ENCODE measurements at places on chromosomes 5 and 9. TPM values are rescaled to one million over a fixed set of nuclear protein-coding genes. Genes with fewer than 3 reads are reported as not detected.

TRUB2 gene
- total RNA-seq, result 44.0 TPM

DNA sequence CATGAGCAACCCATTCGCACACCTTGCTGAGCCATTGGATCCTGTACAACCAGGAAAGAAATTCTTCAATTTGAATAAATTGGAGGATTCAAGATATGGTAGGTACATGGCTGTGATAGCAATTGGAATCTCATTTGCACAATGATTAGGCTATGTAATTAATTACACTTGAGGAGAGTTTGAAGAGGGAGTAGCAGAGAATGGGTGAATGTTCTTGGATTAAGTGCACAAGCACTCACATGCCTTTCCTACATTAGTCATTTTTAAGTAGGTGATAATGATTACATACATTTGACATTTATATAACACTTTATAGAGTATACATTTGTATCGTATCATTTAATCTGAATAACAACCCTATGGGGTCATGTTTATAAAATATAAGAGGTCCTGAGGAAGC, 21.1 kb downstream of the ACO1 start:
- no peak overlapping the region for H3K27ac ChIP-seq
- no peaks in the 10 kb centered on the region for H3K27me3 ChIP-seq
- peaks cover 13% of the 10 kb centered on the region for H3K36me3 ChIP-seq
- peaks cover 9% of the 10 kb centered on the region for H3K4me1 ChIP-seq
- H3K4me3 ChIP-seq, result no peak overlapping the region

GRCh38 chr9:75438716-75439115, 350.4 kb downstream of the OSTF1 start:
- no peak overlapping the region for H3K4me3 ChIP-seq
- H3K4me1 ChIP-seq, result no peaks in the 10 kb centered on the region
- H3K27me3 ChIP-seq, result no peaks in the 10 kb centered on the region
- H3K27ac ChIP-seq, result no peak overlapping the region

- H3K27ac ChIP-seq, result no peak overlapping the region
- no peak for DNase-seq
- no peaks in the 10 kb centered on the region for H3K27me3 ChIP-seq
- peaks cover 17% of the 10 kb centered on the region for H3K36me3 ChIP-seq
Observed at GRCh38 chr5:66074901-66075300, 69.2 kb upstream of the SREK1 start.

TPM2 gene
- 4.5 TPM for total RNA-seq

SPATA6L gene
- total RNA-seq, result not detected

DNA sequence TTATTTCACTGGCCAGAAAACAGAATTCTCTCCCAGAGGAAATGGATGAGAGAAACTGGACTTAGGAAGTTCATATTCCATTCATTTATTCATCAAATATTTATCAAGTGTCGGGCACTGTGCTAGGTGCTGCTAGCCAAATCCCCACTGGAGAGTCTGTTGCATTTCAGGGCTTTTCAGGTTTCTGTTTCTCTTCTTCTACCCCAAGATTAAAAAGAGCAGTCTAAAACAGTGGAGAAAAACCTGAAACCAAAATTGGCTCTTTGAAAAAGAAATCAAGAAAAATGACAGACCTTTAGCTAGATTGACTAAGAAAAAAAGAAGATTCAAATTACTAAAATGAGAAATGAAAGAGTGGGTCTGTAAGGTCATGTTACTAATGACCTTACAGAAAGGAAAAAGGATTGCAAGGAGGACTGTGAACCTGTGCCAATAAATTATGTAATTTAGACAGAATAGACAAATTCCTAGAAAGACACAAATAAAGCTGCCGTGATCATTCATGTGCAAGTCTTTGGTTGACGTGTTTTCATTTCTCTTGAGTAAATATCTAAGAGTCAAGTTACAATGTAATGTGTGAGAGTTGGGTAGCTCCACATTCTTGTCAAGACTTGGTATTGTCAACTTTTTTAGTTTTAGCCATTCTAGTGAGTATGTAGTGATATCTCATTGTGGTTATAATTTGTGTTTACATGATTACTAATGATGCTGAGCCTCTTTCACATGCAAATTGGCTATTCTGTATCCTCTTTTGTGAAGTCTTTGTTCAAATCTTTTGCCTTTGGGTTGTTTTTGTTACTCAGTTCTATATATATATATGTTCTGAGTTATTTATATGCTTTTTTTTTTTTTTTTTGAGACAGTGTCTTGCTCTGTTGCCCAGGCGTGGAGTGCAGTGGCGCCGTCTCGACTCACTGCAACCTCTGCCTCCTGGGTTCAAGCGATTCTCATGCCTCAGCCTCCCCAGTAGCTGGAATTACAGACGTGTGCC, 23.7 kb downstream of the SNX30 start:
- no peak for DNase-seq
- H3K4me1 ChIP-seq, result peaks cover 35% of the 10 kb centered on the region
- H3K36me3 ChIP-seq, result peaks cover 11% of the 10 kb centered on the region
- no peak overlapping the region for H3K4me3 ChIP-seq
- H3K27ac ChIP-seq, result no peak overlapping the region

LYRM7 gene
- 15.8 TPM for total RNA-seq

GRCh38 chr9:81237565-81238231, 451.6 kb downstream of the TLE1 start:
- H3K4me1 ChIP-seq, result no peaks in the 10 kb centered on the region
- H3K27me3 ChIP-seq, result no peaks in the 10 kb centered on the region
- no peaks in the 10 kb centered on the region for H3K36me3 ChIP-seq
- no peak for DNase-seq
- H3K4me3 ChIP-seq, result no peak overlapping the region

CER1 gene
- not detected for total RNA-seq

DNA sequence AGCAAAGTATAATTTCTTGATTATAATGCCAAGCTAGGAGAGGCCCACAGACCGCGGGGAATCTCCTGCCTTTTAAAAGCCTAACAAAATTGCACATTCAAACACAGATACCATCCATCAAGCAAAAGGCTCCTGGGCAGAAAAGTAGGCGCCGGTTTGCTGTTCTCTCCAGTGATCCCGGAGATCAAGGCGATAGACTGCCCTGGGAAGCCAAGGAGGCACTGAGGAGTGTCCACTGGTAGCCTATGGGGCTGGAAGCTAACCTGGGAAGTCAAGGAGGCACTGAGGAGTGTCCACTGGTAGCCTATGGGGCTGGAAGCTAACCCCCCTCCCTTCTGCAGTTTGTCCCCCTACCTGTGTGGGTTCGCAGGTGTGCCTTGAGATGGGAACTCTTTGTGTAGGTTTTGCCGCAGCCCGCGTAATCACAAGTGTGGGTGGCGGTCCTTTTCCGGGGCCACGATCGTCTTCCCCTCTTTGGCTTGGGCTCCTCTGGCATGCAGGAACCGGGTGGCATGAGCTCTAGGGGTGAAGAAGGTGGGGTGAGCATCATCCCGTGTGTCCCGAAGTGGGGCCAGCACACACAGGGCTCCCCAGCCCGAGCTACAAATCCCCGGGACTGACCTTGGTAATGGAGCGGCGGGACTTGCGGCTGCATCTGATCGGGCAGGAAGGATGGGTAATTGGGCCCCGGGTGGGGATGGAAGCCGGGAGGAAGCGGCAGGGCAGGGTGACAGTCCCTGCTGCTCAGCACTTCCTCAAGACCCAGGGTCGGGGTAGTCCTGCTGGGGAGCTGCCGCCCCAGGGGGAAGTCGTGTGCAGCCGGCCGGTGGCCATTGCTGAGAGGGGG, 2.7 kb downstream of the KLF4 start:
- peak overlapping the region; percentile 58 for H3K27ac ChIP-seq
- peaks cover 57% of the 10 kb centered on the region for H3K27me3 ChIP-seq
- no peak overlapping the region for H3K4me3 ChIP-seq
- DNase-seq, result no peak

C5orf46 gene
- not detected for total RNA-seq

GRCh38 chr5:139148986-139149385, 49.2 kb downstream of the SIL1 start:
- H3K27ac ChIP-seq, result no peak overlapping the region
- H3K4me3 ChIP-seq, result no peak overlapping the region
- no peaks in the 10 kb centered on the region for H3K27me3 ChIP-seq
- H3K36me3 ChIP-seq, result no peaks in the 10 kb centered on the region

DNA sequence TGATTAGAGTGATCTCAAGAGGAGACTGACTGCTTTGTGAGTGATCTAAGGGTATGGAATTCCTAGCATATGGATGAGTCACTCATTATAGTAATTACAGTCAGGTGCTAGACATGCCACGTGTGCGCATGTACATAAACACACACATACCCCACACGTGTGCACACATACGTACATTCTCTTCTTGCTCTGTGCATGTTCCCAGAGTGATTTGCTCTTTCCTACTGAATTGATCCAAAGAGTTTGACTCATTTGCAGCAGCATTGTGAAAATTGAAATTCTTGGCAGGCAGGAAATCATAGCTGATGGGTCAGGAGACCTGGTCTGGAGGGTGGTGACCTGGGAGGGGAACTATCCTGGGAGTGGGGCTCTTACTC, 63.8 kb downstream of the ANGPTL2 start:
- no peaks in the 10 kb centered on the region for H3K36me3 ChIP-seq
- no peak overlapping the region for H3K4me3 ChIP-seq
- DNase-seq, result no peak
- no peak overlapping the region for H3K27ac ChIP-seq
- H3K27me3 ChIP-seq, result peaks cover 4% of the 10 kb centered on the region

DNA sequence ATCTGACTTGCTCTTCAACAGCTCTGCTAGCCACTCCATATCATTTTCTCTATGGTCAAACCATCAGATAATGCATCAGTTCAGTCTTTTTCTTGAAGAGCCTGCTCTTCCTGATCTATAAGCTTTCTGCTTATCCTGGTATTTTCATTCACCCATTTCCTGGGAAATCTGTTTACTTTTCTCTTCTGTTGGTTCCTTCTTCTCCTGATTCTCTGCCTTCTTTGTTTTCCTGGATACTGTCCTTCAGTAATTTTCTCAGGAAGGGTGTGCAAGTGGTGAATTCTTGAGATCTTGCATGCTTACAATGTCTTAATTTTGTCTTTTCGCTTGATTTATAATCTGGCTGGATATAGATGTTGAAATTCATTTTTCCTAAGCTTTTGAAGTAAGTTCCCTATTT, 39.8 kb upstream of the NKX2-5 start:
- no peak overlapping the region for H3K27ac ChIP-seq
- no peak for DNase-seq
- no peaks in the 10 kb centered on the region for H3K4me1 ChIP-seq

Measured in activated T-helper 1 cell treated with anti-CD3 and anti-CD28 coated beads, Interleukin-12 subunit alpha, Interleukin-12 subunit beta, Interleukin-2, Interleukin-4 antibody, amounts not matched to agents 30 ng/mL and 10 ng/mL and 1 ng/mL, durations not matched to agents 14 hours and 24 hours and 36 hours (primary cell).